ENCODE measurements at places on chromosomes 11 and 22. TPM values are rescaled to one million over a fixed set of nuclear protein-coding genes. Genes with fewer than 3 reads are reported as not detected.

C11orf42 gene
- total RNA-seq: not detected

- peaks cover 17% of the 10 kb centered on the region for H3K4me1 ChIP-seq
- H3K27ac ChIP-seq: peak overlapping the region; percentile 24
- no peak overlapping the region for H3K4me3 ChIP-seq
- H3K36me3 ChIP-seq: no peaks in the 10 kb centered on the region
Measured at GRCh38 chr11:87444993-87445392, 407.3 kb downstream of the TMEM135 start.

MMP8 gene
- total RNA-seq: not detected

GRCh38 chr11:90919332-90919731 is 696.5 kb upstream of the CHORDC1 start:
- H3K27ac ChIP-seq: no peak overlapping the region
- no peaks in the 10 kb centered on the region for H3K27me3 ChIP-seq
- H3K4me1 ChIP-seq: no peaks in the 10 kb centered on the region
- no peaks in the 10 kb centered on the region for H3K36me3 ChIP-seq
- DNase-seq: no peak
- H3K4me3 ChIP-seq: no peak overlapping the region

- no peak overlapping the region for H3K4me3 ChIP-seq
- no peak for DNase-seq
- no peak overlapping the region for H3K27ac ChIP-seq
- peaks cover 13% of the 10 kb centered on the region for H3K4me1 ChIP-seq
- H3K36me3 ChIP-seq: no peaks in the 10 kb centered on the region
Measured at GRCh38 chr22:28910569-28911303, 27.4 kb downstream of the ZNRF3 start.

DNA sequence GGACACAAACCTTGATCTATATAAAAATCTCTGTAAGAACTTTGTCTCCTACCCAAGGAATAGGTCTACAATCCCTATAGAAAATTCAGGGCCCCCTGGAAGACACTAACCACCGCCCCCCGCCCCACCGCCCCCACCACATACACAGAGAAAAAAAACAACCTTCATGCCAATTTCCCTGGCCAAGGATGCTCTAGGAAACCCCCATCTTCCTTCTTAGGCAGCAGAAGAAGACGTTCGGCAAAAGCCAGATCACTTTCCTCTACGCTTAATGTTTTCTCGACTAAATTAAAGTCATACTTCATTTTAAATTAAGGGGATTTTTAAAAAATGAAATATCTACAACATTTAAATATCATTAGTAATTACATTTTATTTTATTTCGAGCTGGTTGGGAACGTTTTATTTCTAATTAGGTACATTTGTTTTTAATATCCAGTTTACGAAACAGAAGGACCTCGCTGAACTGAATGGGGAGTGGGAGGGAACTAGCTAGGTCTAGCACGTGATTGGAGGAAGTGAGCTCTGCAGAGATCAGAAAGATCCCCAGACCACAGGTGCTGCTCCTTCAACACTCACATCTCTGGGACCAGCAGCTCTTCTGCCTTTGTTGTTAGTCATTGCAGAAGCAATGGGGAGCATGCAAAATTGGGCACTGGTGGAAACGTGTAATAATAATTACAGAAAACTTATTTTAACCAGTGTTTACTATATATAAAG is 472.3 kb downstream of the MN1 start:
- DNase-seq: no peak
- H3K4me1 ChIP-seq: no peaks in the 10 kb centered on the region
- H3K27ac ChIP-seq: no peak overlapping the region

- no peak overlapping the region for H3K4me3 ChIP-seq
- H3K27me3 ChIP-seq: no peaks in the 10 kb centered on the region
- DNase-seq: peak; percentile 18
Measured at GRCh38 chr11:78100676-78101472, 21.2 kb upstream of the NDUFC2 start.

- no peaks in the 10 kb centered on the region for H3K36me3 ChIP-seq
- H3K27me3 ChIP-seq: peaks cover 13% of the 10 kb centered on the region
- no peaks in the 10 kb centered on the region for H3K4me1 ChIP-seq
Measured at GRCh38 chr22:31143537-31143936, 3.2 kb upstream of the PLA2G3 start.

- H3K4me3 ChIP-seq: no peak overlapping the region
- H3K27ac ChIP-seq: no peak overlapping the region
- DNase-seq: peak; percentile 82
Measured at GRCh38 chr11:6505577-6506240, 8.6 kb downstream of the DNHD1 start.

DNA sequence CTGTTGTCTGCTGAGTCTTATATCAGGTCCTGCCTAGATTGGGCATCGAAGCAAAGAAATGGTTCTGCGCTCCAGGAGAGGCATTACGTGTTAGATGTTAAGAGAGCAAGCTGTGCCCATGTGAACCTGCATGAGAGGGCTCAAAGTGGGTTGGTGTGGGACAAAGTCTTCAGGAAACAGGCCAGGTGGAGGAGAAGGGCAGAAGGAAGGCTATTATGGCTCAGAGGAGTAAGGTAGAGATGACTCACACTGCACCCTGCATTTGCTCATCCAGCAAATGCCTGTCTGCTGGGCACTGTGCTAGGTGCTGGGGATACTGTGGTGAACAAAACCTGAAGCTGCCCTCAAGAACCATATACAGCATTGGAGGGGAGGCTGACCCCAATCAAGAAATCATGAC is 5.8 kb downstream of the USP35 start:
- peaks cover 12% of the 10 kb centered on the region for H3K4me1 ChIP-seq
- DNase-seq: no peak
- H3K4me3 ChIP-seq: no peak overlapping the region
- H3K27me3 ChIP-seq: no peaks in the 10 kb centered on the region
- H3K27ac ChIP-seq: no peak overlapping the region
- H3K36me3 ChIP-seq: peaks cover 11% of the 10 kb centered on the region

- no peak overlapping the region for H3K27ac ChIP-seq
- no peak for DNase-seq
- no peaks in the 10 kb centered on the region for H3K4me1 ChIP-seq
- H3K27me3 ChIP-seq: no peaks in the 10 kb centered on the region
Measured at GRCh38 chr11:17268902-17269301, 7.6 kb upstream of the NUCB2 start.

- H3K27ac ChIP-seq: no peak overlapping the region
- H3K36me3 ChIP-seq: no peaks in the 10 kb centered on the region
- H3K27me3 ChIP-seq: no peaks in the 10 kb centered on the region
- H3K4me1 ChIP-seq: peaks cover 4% of the 10 kb centered on the region
Measured at GRCh38 chr11:34629711-34630110, 8.8 kb downstream of the EHF start.

GRCh38 chr11:57343825-57344224 is 5.7 kb downstream of the P2RX3 start:
- peaks cover 11% of the 10 kb centered on the region for H3K27me3 ChIP-seq
- no peak overlapping the region for H3K4me3 ChIP-seq
- no peaks in the 10 kb centered on the region for H3K4me1 ChIP-seq
- H3K27ac ChIP-seq: no peak overlapping the region
- no peak for DNase-seq
- no peaks in the 10 kb centered on the region for H3K36me3 ChIP-seq

HTR3A gene
- not detected for total RNA-seq

- H3K36me3 ChIP-seq: no peaks in the 10 kb centered on the region
- no peaks in the 10 kb centered on the region for H3K4me1 ChIP-seq
- H3K27me3 ChIP-seq: no peaks in the 10 kb centered on the region
- H3K27ac ChIP-seq: no peak overlapping the region
Measured at GRCh38 chr11:1119604-1120146, 38.1 kb upstream of the MUC5AC start.

GRCh38 chr11:124812876-124813275 is 12.7 kb upstream of the MSANTD2 start:
- no peaks in the 10 kb centered on the region for H3K36me3 ChIP-seq
- no peaks in the 10 kb centered on the region for H3K4me1 ChIP-seq
- H3K27ac ChIP-seq: no peak overlapping the region
- H3K4me3 ChIP-seq: no peak overlapping the region
- no peaks in the 10 kb centered on the region for H3K27me3 ChIP-seq
- DNase-seq: no peak

GRCh38 chr11:110173811-110174644 is 80.8 kb downstream of the ZC3H12C start:
- H3K4me3 ChIP-seq: peak overlapping the region; percentile 23
- peak; percentile 79 for DNase-seq
- peaks cover 4% of the 10 kb centered on the region for H3K4me1 ChIP-seq
- no peak overlapping the region for H3K27ac ChIP-seq
- H3K27me3 ChIP-seq: no peaks in the 10 kb centered on the region
- no peaks in the 10 kb centered on the region for H3K36me3 ChIP-seq

MPPED2 gene
- under 0.01 TPM for total RNA-seq

DNA sequence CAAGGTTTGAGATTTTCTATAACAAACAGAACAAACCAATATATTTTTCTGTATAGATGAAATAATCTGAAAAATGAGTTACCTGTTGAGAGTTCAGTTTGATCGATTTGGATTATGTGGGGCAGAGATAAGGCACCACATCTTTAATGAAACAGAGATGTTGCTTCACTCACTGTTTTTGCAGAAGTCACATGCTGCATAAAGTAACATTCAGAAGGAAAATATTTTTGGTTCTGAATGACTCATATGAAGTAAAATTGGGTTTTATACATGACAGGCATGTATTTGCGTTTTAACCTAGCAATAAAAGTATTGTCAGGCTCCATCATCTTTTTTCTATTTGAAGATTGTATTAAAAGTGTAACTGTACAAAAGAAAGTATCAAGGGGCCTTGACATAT is 77.8 kb downstream of the BBOX1 start:
- no peak for DNase-seq
- no peak overlapping the region for H3K4me3 ChIP-seq
- no peaks in the 10 kb centered on the region for H3K27me3 ChIP-seq
- no peaks in the 10 kb centered on the region for H3K4me1 ChIP-seq

DNA sequence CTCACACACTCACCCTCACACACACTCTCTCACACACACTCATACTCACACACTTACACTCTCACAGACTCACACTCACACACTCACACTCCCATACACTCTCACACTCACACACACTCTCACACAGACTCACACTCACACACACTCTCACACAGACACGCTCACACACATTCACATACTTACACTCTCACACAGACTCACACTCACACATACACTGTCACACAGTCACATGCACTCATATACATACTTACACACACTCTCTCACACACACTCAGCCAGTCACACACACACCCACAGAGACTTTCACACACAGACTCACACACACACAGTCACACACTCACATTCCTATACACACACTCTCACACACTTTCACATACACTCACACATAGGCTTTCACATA is 1478.8 kb downstream of the BRD1 start:
- no peaks in the 10 kb centered on the region for H3K4me1 ChIP-seq
- H3K36me3 ChIP-seq: no peaks in the 10 kb centered on the region
- H3K27me3 ChIP-seq: no peaks in the 10 kb centered on the region

TMEM191B gene
- total RNA-seq: 4.1 TPM

DNA sequence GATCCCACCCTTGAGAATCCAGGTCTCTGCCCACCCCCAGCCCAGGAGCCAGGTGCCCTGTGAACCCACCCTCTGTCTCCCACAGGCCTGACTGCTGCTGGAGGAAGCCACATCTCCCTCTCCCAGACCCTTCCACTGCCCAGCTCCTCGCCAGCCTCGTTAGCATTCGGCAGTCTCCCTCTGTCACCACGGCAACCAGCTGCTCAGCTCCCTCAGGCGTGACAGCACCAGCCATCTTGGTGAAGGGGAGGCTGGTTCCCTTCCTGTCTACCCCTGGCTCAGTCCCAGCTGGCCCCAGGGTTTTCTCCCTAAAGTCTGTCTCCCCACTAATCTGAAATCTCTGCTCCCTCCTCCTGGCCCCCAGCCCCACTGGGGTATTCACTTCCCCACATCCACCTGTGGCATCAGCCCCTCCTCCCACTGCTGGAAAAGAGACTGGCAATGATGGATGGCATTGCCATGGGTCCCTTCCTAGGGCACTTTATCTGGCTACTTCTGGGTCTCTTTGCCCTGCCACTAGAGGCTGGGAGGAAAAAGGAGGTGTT is 28.1 kb downstream of the NRXN2 start:
- DNase-seq: no peak
- H3K4me3 ChIP-seq: no peak overlapping the region
- H3K27me3 ChIP-seq: peaks cover 48% of the 10 kb centered on the region
- H3K27ac ChIP-seq: no peak overlapping the region
- no peaks in the 10 kb centered on the region for H3K4me1 ChIP-seq

DDX25 gene
- total RNA-seq: not detected

DNA sequence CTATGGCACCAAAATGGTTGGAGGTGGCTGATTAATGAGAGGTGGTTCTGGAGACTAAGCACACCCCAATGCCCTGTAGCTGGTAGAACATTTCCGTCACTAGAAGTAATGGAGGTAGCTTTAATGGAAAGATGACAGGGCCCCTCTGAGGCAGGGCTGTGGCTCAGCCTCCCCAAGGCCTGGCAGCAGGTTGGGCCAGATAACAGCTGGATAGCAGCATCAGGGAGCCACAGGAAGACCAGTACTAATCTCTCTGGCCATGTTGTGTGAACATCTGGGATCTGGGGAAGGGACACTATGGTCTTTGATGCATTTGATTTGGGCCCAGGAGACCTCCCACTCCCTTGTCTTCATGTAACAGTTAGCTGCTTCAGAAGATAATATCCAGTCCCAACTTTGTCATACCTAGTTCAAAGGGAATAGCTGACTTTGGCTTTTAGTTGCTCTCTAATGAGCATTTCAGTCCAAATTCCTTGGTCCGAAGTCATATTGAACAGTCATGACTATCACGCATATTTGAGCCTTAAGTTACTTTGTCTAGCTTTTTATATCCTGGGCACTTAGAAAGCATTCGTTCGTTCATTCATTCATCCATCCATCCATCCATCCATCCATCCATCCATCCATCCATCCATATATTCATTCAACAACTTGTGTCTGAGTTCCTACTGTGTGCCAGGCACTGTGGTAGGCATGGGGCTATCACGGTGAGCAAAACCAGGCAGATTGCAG is 53.0 kb upstream of the LMO2 start:
- H3K27me3 ChIP-seq: no peaks in the 10 kb centered on the region
- no peak for DNase-seq
- no peaks in the 10 kb centered on the region for H3K4me1 ChIP-seq

BBOX1 gene
- not detected for total RNA-seq

- DNase-seq: no peak
- H3K27ac ChIP-seq: no peak overlapping the region
- no peak overlapping the region for H3K4me3 ChIP-seq
- H3K4me1 ChIP-seq: no peaks in the 10 kb centered on the region
Measured at GRCh38 chr22:49779853-49780697, 47.6 kb downstream of the BRD1 start.

GRCh38 chr22:17430412-17430811 is 61.2 kb downstream of the CECR2 start:
- no peak overlapping the region for H3K27ac ChIP-seq
- H3K4me1 ChIP-seq: no peaks in the 10 kb centered on the region

DNA sequence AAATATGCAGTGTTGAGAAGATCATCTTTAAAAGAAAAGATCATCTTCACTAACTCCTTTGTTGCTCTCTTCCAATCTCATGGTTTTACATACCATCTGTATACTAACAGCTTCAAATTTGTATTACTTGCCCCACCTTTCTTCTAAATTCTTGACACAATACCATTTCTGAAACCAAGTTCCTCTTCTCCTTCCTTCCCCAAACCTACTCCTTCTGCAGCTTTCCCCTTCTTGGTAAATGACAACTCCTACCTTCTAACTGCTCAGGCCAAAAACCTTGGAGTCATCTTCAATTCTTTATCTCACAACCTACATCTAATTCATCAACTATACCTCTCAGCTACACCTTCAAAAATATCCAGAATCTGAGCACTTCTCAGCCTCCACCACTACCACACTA is 9.3 kb downstream of the PRCP start:
- H3K4me3 ChIP-seq: no peak overlapping the region
- no peaks in the 10 kb centered on the region for H3K36me3 ChIP-seq
- H3K27ac ChIP-seq: no peak overlapping the region
- no peak for DNase-seq
